ENCODE measurements at places on chromosomes 5 and 9.

DNA sequence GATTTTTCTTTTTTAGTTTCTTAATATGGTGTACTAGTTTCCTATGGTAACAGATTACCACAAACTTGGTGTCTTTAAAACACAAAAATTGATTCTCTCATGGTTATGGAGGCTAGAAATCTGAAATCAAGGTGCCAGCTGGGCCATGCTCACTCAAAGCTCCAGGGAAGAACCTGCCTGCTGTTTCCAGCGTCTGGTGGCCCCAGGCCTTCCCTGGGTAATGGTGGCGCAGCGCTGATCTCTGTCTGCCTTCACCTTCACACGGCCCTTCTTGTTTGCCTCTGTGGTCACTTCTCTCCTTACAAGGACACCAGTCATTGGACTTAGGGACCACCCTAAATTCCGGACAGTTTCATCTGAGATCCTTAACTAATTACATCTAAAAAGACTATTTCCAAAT lies 70.5 kb upstream of the GFPT2 start:
- no peak for DNase-seq

DNA sequence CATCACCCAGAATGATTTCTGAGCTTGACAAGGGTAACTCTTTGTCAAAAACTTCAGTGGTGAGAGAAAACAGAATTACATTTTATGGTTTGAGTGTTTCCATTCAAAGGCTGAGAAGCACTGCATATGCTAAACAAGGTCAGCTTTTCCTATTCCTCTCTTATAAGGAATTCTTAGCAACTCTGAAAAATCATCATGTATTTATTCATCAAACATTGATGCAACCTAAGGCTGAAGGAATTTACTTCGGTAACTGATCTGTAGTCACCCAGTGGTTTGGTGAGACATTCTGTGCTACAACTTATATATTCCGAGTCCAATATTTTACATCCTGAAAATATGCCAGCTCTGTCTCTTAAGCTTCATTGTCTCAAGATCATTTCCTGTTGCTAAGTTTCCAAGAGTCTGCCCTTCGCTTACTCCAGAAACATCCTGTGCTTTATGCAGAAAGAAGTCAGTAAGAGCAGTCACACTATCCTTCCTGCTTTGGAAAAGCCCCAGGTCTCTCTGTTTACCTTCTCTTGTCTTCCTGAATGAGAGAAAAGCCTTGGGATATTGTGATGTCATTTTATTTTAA lies 176.6 kb upstream of the TBCA start:
- DNase-seq, result no peak

DNA sequence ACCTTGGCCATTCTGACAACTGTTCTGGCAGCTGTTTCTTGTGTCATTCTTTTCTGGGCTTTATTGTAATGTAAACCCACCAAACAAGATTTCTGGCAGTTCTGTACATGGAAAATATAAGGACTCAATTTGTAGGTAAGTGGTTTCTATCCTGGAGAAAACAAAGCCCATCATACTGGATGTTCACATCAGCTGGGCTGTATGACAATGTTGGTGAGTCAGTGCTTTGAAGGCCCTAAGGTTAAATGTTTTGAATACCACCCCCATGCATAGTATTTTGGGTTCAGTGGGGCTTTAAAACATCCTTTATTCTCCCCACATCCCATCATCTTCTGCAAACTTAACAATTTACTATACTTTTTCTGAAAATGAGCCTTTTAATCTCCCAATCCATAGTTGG lies 52.5 kb downstream of the SH3GL2 start:
- DNase-seq, result no peak

- DNase-seq, result no peak
These were observed 71.8 kb upstream of the SIMC1 start for GRCh38 chr5:176166427-176166826.

GRCh38 chr5:91122651-91123050 lies 260.5 kb downstream of the ARRDC3 start:
- no peak for DNase-seq

GRCh38 chr9:27563738-27564430 lies 9.4 kb downstream of the C9orf72 start:
- DNase-seq, result no peak

GRCh38 chr5:16418471-16418922 lies 47.1 kb downstream of the ZNF622 start:
- no peak for DNase-seq

DNA sequence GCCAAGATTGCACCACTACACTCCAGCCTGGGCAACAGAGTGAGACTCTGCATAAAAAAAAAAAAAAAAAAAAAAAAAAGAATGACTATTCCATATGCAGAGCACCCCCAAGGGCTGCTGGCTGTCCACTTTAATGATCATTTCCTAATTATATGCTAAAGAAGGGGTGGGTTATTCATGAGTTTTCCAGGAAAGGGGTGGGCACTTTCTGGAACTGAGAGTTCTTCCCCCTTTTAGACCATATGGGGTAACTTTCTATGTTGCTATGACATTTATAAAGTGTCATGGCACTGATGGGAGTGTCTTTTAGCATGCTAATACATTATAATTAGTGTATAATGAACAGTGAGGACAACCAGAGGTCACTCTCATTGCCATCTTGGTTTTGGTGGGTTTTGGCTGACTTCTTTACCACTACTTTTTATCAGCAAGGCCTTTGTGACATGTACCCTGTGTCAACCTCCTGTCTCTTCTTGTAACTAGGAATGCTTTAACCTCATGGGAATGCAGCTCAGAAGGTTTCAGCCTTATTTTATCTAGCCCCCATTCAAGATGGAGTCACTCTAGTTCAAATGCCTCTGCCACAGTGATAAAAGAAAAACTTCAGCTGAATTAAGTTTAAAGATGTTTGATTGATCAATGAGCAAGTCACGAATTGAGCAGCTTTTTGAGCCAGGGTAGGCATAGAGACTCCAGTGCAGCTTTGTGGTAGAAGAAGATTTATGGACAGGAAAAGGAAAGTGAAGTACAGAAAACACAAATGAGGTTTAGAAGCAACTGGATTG lies 7.1 kb upstream of the NANS start:
- DNase-seq, result no peak

DNA sequence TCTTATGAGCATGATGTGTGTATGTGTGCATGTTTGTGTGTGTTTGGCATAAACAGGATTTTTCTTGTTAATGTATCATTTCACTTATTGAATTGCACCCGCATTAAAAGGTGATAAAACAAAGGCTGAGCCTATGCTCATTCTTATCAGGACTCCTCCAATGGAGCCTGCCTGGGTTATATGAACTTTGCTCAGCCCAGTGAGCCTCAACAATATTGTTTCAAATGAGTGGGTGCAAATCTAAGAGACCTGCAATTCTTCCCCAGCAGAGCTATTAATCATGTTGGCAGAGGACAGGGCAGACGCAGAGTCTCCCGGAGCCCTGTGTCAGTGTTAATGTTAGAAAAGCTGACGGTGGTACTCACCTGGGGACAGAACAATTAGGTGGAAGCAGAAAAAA lies 71.6 kb downstream of the SH3RF2 start:
- DNase-seq, result no peak

DNA sequence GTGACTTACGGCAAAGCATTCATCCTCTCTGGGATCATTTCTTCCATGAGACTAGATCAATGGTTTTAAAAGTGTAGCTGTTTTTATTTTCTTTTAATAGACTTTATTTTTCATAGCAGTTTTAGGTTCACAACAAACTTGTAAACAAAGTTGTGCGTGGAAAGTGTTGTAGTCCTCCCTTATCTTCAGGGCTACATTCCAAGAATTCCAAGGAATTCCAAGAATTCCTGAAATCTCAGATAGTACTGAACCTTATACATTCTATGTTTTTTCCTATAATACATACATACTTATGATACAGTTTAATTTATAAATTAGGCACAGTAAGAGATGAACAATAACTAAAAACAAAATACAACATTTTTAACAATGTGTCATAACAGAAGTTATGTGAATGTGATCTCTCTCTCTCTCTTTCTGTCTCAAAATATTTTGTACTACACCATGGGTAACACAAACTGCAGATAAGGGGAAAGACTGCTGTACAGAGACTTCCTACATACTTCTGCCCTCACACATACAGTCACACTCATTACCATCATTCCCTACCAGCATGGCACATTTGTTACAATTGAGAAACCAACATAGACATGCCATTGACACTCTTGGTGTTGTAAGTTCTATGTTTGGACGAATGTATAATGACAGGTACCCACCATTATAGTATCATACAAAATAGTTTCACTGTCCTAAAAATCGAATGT lies 1933.2 kb upstream of the WWC1 start:
- DNase-seq, result no peak

DNA sequence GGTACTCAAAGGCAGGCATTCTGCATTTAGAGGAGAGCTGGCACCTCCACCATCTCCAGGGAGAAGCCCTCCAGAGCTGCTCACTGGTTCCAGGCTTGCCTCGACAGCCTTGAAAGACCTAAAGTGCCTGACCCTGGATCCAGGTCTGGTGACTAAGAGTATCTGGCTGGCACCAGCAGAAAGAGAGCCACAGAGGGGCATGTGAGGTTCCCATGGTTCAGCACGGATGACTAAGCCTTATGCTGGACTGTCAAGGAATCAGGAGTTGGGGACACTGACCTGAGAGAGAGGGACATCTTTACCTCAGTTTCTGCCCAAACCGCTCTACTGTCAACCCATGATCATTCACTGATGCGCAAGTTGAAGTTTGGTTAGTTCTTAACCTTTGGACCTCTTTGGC lies 3.0 kb downstream of the ACTL7A start:
- DNase-seq, result no peak

DNA sequence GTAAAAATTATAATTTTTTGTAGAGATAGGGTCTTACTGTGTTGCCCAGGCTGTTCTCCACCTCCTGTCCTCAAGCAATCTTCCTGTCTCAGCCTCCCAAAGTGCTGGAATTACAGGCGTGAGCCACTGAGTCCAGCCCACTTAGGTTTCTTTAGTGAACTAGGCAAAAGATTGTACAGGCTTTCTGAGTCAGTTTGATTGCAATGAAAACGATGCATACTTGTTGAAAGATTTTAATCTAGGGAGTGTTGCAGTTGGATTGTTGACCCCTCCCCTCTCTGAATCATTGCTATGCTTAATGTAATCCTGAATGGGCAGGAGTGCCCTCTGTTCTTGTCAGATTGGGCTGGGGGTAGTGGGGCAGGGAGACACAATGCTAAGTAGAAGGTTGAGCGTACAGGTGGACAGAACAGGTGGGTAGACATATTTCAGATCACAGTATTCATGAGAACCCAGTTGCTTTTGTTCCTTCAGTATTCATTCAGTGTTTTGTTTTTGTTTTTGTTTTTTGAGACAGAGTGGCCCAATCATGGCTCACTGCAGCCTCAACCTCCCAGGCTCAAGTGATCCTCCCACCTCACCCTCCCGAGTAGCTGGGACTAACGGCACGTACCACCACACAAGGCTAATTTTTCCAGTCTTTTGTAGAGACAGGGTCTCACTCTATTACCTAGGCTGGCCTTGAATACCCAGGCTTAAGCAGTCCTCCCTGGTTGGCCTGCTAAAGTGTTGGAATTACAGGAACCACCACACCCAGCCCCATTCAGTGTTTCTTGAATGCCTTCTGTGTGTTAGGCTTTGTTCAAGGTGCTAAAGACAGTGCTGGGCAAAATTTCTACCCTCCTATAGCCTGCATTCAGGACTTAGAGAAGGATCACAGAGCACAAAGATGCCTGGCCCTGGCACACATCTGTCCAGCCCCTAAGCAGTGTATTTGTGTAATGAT lies 70.1 kb downstream of the KIAA1958 start:
- no peak for DNase-seq

GRCh38 chr9:116549061-116549664 lies 137.9 kb upstream of the TRIM32 start:
- no peak for DNase-seq

- no peak for DNase-seq
These were observed 30.3 kb downstream of the VCP start for GRCh38 chr9:35042081-35042604.

DNA sequence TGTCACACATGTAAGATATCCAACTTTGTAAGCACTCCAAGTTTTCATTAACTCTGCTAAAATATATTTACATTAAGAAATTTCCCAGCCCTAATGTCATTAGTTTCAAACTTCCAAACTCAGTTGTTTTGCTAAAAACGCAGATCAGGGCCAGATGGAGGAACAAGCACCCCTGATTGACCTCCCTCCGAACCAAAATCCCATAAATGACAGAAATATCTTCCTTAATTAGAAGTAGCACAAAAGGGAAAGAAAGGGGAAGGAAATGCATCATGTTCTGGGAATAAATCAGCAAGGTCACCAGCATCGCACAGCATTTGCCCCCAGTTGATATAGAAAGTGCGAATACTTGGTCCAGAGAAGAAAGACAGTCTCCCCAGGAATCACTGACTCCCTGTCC lies 61.4 kb upstream of the RUFY1 start:
- DNase-seq, result no peak

- DNase-seq, result no peak
These were observed 12.5 kb upstream of the LHX2 start for GRCh38 chr9:123998970-123999621.

GRCh38 chr5:10431415-10431814 lies 10.3 kb upstream of the ROPN1L start:
- DNase-seq, result no peak

GRCh38 chr9:82466616-82467260 lies 478.2 kb downstream of the SPATA31D1 start:
- no peak for DNase-seq

GRCh38 chr5:101009758-101010519 lies 106.9 kb upstream of the ST8SIA4 start:
- no peak for DNase-seq

- no peak for DNase-seq
These were observed 805.9 kb downstream of the TLE1 start for GRCh38 chr9:80883426-80883825.

GRCh38 chr9:21764846-21765245 lies 37.6 kb upstream of the MTAP start:
- no peak for DNase-seq

DNA sequence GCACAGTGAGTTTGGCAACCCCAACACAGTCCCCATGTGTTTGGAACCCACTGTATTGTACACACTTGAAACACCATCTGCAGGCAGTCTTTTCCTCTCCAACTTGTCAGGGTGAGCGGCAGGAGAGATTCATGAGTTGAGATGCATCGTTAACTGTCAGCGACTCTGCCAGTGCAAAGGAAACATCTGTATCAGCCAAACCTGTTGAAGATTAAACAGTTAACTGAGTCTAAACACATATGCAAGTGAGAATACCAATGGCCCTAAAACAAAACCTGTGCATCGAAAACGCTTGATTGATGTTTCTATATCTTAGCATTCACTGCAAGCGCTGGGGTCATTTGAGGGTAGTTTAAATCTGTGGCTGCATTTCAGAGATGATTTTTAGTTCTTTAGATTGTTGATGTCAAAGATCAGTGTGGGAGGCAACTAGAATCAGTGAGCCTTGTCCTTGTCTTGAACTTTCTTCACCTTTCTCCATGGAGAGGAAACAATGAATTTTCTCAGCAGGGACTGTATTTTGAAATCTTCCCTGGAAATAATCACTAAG lies 41.3 kb upstream of the PAM start:
- no peak for DNase-seq
